MM.1S (cell line): ENCODE measurements at places on chromosomes 5 and 9.

DNA sequence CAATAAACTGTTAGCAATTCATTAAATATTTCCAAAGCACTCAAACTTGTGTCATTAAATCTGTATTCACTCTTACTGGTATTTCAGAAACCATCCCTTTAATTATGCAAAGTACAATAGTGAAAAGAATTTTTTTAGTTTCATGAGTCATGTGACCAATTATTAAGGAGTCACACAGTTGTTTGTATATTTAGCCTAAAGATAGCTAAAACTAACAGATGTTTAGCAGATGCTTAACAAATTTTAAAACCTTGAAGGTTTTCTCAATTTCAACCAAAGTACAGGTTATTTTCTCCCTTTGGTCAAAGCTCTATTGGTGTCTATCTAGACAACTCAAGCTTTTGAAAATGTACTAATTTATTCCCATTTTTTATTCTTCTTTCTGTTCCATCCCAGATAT is 44.1 kb downstream of the PJA2 start:
- peaks cover 11% of the 10 kb centered on the region; the same call in 1 of the 2 replicates for H3K4me1 ChIP-seq
- no peak for DNase-seq
- H3K27me3 ChIP-seq, result no peaks in the 10 kb centered on the region

DNA sequence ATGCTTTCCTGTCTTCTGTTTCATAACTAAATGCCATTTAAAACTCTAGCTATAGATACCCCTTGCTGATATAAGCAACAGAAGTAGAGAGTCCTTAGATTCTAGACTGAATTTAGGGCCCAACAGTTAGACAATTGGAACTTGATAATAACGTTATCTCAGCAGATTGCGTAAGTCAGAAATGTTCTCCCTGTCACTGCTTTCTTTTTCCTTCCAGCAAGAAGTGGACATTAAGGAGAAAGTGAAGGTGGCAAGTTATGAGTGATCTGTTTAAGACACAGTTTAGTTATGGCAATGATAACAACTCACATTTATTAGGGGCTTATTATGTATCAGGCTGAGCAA is 6.9 kb upstream of the GLIS3 start:
- no peaks in the 10 kb centered on the region for H3K36me3 ChIP-seq
- no peak overlapping the region for H3K27ac ChIP-seq
- no peak overlapping the region for H3K4me3 ChIP-seq
- no peaks in the 10 kb centered on the region for H3K27me3 ChIP-seq

DNA sequence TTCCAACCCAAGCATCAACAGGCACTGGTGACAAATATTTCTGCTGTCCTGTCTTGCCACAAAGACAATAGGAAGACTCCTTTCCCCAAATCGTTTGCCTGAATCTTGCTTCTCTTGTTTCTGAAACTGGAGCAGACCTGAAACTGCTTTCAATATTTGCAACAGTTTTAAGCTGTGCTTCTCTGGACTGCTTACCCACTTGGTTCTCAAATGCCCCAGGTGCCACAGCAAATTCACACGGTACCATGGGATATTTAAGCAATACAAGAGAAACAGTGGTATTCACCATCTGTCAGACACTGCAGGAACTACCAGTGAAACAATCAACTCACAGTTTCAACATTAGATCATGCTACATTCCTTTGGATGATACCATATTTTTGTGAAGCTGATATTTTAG is 309.4 kb downstream of the PARP8 start:
- no peaks in the 10 kb centered on the region for H3K27me3 ChIP-seq
- no peaks in the 10 kb centered on the region for H3K36me3 ChIP-seq
- no peak overlapping the region for H3K4me3 ChIP-seq
- DNase-seq, result peak; percentile 81
- H3K27ac ChIP-seq, result peak overlapping the region; percentile 0; the same call in 1 of the 2 replicates
- H3K4me1 ChIP-seq, result peaks cover 14% of the 10 kb centered on the region; the same call in 1 of the 2 replicates

DNA sequence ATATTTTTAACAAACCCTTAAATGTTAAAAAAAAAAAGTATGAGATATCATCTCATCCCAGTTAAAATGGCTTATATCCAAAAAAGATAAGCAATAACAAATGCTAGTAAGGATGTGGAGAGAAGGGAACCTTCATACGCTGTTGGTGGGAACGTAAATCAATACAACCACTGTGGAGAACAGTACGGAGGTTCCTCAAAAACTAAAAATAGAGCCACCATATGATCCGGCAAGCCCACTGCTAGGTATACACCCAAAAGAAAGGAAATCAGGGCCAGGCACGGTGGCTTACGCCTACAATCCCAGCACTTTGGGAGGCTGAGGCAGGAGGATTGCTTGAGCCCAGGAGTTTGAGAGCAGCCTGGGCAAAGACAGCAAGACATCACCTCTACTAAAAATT is 3.0 kb downstream of the MTMR12 start:
- H3K4me1 ChIP-seq, result peaks cover 14% of the 10 kb centered on the region
- no peaks in the 10 kb centered on the region for H3K36me3 ChIP-seq
- no peaks in the 10 kb centered on the region for H3K27me3 ChIP-seq
- DNase-seq, result no peak

DNA sequence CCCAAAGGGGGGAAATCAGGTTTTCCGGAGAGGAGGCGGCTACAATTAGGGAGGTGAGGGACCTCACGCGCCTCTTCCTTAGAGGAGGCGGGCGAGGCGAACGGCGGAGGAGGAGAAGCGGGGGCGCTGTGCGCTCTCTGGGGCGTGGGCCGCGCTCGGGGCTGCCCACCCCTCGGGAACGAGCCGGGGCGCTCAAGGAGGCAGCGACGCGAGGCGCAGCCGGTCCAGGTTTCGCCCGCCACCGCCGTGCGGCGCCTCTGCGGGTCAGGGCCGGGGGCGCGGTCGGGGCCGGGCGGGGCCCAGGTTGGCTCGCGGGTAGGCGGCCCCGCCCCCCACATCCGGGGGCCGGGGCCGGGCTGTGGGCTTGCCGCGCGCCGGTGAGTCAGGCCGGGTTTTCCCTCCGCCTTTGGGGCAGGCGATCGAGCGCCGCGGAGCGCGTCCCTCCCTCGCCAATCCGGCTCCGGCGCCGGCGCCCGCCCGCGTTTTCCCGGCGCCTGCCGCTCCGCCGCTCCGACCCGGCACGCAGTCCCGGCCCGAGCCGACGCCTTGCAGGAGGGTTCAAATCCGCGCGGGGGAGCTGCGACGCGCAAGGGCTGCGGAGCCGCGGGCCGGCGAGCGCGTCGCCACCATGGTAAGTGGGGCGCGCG is at the start of gene N4BP3:
Gene N4BP3, plus strand, starts transcription at position 392 of the 647 bp plus-strand sequence. CDS start 6,052 bp downstream, outside the sequence.
- peak within 1 kb of the TSS; percentile 55 for H3K4me3 ChIP-seq
- no peaks in the 10 kb centered on the region for H3K36me3 ChIP-seq
- no peak within 1 kb of the TSS for H3K27ac ChIP-seq
- H3K27me3 ChIP-seq, result peaks cover 47% of the 10 kb centered on the region
- peaks cover 4% of the 10 kb centered on the region; the same call in 1 of the 2 replicates for H3K4me1 ChIP-seq

DNA sequence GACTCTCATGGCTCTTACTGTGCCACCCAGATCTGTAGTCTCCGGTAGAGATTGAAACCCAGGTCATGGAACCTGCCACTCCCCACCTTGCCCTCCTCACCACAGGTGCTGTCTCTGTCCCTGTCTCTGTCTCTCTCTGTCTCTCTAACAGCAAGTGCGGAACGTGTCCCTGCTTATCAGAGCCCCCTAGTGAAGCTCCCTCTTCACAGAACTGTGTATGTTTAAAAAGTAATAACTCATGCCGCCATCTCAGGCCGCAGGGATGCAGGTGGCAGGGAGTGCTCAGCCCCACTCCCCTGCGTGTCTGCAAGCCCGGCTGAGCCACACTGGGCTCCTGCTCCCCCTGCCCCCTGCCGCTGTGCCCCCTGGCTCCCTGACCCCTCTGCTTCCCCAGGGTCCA is 43.8 kb downstream of the UNC5A start:
- no peak overlapping the region for H3K4me3 ChIP-seq
- peaks cover 93% of the 10 kb centered on the region for H3K27me3 ChIP-seq
- H3K36me3 ChIP-seq, result no peaks in the 10 kb centered on the region
- DNase-seq, result no peak
- H3K27ac ChIP-seq, result no peak overlapping the region
